LHCN-M2 (cell line): ENCODE measurements at places on chromosomes 1 and 21. TPM values are rescaled to one million over a fixed set of nuclear protein-coding genes. Genes with fewer than 3 reads are reported as not detected.

ZNF648 gene
- not detected in 2 replicates for total RNA-seq

OR10K1 gene
- not detected in 2 replicates for total RNA-seq

DNA sequence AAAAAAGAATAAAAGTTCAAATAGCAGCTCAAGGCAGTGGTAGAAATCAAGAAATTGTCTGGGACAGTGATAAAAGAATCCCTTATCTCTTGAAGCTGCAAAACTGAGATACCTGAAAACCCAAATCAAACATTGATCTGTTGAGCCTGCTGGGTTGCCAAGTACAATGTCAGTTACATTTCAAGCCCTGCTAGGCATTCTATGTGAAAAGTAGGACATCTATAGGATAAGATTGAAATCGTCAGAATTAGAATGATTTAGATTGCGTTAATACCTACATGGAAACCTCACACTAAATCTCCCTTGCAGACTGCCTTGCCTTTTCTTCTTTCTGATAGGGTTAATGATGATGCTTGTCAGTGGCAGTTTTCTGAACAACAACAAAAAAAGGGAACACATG is 1684.4 kb upstream of the B3GALT2 start:
- no peak for DNase-seq

- DNase-seq: peak; percentile 49
These were observed 524 bp downstream of the TP53BP2 start for GRCh38 chr1:223845037-223845809.

DNA sequence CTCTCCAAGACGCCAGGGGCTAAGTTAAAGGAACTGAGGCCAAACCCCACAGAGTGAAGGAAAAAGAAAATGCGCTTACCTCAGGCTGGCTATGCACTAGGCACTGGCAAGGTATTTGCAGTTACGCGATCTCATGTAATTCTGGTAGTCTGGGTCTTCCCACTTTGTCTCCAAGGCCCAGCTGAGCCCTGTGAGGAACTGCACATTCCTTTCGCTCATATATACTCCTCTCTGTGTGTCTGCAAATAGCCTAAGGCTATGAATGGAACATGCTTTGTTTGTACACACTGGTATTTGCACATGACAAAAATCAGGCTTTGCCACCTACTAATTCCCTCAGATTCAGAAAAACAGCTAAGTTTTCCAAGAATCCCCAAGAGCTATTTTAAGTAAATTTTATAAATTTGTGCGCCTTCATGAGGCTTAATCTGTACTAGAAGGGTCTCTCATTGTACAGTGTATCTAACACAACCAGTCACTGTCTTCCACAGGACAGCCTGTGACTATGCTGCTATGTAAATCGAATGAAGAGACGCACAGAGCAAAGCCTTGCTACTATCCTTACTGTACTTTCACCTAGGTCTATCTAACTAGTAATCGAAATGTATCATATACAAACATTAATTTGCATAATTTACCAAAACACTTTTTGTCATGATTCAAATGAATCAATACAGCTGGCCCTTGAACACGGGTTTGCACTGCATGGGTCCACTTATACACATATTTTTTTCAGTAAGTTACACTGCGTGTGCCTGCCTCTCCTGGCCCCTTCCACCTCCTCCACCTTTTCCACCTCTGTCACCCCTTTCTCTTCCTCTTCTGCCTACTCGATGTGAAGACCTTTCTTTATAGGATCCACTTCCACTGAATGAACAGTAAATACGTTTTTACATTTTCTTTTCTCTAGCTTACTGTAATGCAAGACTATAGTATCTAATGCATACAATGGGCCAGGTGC is 87.0 kb downstream of the SIPA1L2 start:
- DNase-seq: no peak
